ENCODE measurements at places on chromosomes 16 and 17.

DNA sequence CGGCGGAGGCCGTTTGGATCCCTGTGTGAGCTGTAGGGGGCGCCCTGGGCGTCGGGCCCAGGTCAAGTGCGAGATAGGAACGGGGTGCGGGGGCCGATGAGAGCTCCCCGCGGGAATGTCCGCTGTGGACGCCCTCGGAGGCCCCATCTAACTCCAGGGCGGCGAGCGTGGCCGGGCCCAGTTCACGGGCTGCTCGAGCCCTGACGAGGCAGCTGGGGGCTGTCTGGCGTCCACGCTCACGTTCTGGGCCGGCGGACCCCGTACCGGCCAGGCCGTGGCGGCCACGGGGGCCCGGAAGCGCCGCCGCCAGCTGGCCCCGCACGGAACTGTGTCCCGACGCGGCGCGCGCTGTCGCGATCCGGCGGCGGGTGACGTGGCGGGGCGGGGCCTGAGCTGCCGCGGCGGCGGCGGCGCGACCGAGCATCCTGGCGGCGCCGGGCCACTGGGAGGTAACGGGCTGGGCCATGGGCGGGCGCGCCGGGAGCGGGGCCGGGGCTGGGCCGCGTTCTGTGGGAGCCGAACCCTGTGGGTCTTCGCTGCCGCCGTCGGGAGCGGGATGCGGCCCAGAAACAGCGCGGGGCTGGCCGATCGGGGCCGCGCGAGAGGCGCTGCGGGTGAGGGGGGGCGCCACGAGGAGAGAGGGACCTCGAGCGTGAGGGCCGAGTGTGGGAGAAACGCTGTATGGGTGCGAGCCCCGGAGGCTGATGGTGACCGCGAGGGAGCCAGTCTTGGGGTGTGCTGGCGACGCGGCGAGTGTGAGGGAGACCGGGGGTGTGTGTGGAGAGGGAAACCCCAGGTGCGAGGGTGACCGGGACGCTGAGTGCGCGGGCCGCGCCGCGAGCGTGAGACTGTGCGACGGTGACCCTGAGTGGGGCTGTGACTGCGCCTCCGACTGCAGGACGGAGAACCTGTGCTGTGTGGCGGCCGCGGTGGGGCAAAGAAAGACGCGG lies at the start of gene SLC7A6:
Gene SLC7A6 (plus strand): TSS at position 399 of the 950 bp plus-strand sequence. CDS start 10,201 bp downstream, outside the sequence.
- peak; percentile 68 for DNase-seq

GRCh38 chr17:76868669-76869495 lies 678 bp downstream of the MGAT5B start:
- no peak for DNase-seq

DNA sequence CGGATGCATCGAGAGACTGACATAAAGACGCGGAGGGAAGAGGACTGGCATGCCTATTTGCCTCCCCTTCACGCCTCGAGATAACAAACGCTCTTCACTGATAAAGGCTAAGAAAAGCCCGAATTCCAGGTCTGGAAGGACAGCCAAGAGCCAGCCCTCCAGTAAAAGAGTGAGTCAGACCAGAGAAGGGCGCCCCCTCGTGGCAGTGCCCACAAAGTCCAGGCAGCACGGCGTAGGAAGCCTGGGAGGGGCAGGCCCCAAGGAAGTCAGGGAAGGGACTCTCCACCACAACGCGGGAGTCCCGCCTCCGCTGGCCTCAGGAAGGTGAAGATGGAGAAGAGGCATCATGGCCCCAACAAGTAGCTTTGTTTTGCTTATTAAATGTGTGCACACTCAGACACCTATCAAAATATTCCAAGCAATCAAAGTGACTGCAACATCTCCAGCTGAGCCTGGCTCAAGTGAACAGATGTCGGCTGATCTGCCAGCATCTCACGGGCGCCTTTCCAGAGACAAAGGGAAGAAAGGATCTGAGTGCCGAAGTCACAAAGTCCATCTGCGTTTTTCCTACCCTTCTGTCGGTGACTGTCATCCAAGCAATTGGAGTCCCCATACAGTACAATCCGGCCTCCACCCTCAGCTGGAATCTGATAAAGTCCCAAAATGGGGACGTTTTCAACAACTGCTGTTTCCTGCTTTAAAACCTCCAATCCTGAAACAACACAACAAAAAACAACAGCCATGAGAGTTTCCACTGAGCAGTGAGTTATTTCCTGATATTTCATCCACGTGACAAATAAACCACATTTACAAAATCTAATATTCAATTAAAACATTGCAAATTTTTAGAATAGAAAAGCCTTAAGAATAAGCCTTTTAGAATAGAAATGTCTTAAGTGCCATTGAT lies 20.4 kb upstream of the SLC38A8 start:
- DNase-seq, result peak; percentile 89

DNA sequence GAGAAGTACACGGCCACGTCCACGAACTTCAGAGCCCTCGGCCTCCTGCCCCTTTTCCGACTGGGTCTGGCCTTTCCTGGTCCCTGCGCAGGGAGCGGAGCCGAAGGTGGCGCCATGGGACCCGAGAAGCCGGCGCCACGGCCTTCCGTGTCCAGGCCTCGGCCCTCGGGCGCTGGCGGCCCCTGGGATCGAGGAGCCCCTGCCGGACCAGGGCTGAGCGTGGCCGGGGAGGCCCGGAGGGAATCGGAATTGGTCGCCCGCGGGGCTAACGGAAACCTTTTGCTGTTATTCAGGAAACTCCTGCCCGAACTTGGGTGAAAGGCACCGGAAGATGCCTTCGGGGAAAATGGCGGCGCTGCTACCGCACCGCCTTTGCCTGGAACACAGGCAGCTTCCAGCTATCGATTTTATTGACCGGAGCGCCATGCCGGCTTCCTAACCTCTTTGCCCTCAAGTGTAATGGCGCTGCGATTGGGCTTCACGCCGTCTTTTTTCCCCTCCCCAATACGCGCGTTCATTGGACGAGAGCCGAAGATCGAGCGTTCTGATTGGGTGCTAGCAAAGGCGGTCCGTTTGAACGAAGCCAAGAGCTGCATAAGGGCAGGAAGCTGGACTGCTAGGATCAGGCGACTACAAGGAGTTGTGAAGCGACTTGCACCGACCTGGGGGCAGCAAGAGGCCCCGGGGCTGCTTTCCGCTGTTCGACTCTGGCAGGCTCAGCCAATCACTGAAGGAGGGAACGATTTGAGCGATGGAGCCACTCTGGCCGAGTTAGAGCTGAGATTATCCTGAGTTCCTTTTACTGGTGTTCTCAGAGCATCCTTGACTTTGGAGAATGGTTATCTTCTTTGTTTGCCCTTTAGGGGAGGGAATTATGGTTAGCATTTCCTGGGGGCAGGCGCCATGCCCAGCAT lies at the start of gene ZNF689:
Gene ZNF689 (minus strand): TSS at position 464 of the 914 bp plus-strand sequence. CDS start 348 bp downstream, at position 116.
- DNase-seq, result peak; percentile 95

- no peak for DNase-seq
These were observed 5.2 kb downstream of the ZNF764 start for GRCh38 chr16:30552956-30553355.

- DNase-seq, result no peak
These were observed at the start of gene WNT9B for GRCh38 chr17:46851029-46851741. TSS of gene WNT9B (plus strand) at chr17:46851583. CDS start at chr17:46851639, 56 bp downstream.

GRCh38 chr17:48213797-48214196 lies 106.2 kb downstream of the SNX11 start:
- no peak for DNase-seq

GRCh38 chr17:8739097-8739496 lies 5.5 kb downstream of the CCDC42 start:
- DNase-seq, result no peak

DNA sequence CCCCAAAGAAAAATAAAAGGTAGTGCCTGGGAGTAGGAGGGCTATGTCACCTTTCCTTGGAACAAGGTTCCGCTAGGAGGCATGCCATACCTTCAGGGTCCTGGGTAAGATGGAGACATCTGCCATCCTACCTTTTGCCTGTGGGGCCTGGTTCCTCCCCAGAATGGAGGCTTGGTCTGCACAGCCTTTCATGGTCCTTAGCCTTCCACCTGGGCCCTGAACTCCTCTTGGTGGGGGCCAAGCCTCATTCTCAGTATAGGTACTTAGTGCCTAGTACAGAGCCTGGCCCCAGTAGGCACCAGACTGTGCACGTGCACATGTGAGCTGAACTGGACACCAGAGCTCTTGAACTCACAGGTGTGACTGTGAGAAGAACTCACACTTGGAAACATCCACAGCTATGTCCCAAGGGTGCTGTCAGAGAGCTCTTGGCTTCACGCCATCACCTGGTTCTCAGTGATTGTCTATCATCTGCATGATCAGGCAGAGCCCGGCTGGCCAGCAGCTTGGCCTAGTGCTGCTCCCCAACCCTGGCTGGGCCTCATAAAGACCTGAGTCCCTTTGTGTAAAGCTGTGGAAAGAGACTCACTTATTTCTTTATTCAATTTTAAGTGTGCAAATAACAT lies 143.2 kb downstream of the SOCS1 start:
- no peak for DNase-seq

- DNase-seq, result no peak
These were observed 293.3 kb downstream of the MAF start for GRCh38 chr16:79307214-79307613.

GRCh38 chr17:59762049-59762823 lies 54.8 kb downstream of the VMP1 start:
- DNase-seq, result peak; percentile 75

- peak; percentile 88 for DNase-seq
These were observed 15.5 kb upstream of the TIMP2 start for GRCh38 chr17:78940708-78941107.

DNA sequence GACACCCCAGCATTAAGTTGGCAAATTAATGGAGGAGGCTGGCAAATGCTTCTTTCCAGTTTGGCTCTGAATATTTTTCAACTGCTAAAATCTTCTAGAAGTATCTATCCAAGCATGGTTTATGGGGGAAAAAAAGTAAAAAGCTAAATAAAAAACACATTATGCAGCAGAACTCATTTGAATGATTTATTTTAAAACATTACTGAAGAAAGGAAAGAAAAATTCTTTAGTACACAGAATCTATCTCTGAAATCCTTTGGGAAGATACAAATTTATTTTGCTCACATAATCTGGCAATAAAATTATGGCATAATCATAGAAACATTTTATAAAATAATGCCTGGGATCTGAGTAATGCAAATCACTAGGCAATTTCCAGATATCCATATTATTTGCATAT lies 328.1 kb upstream of the MON1B start:
- DNase-seq, result no peak

DNA sequence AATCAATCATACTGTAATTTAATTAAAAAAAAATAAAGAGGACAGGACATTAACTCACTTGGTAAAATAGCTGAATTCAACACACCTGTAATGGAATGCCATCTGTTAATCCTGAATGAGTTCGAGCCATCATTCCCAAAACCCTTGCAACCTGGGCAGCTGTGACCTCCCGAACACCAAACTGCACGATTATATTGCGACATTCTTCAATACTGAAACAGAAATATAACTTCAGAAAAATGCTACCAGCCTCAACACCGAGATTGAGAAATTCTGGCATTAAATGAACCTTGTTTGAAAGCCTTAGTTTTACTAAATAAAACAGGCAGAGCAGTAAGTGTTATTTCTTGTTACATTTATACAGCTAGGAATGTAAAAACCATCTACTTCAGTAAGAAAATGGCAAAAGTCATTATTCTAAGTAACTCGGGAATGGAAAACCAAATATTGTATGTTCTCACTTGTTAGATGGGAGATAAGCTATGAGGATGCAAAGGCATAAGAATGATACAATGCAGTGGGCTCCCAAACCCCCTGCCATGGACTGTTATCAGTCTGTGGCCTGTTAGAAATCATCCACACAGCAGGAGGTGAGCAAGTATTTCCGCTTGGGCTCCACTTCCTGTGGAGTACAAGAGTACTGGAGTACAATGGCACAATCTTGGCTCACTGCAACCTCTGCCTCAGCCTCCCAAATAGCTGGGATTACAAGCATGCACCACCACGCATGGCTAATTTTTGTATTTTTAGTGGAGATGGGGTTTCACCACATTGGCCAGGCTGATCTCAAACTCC lies 46.5 kb downstream of the CNOT1 start:
- no peak for DNase-seq

- DNase-seq, result no peak
These were observed 7.5 kb upstream of the C16orf95 start for GRCh38 chr16:87324411-87325275.

DNA sequence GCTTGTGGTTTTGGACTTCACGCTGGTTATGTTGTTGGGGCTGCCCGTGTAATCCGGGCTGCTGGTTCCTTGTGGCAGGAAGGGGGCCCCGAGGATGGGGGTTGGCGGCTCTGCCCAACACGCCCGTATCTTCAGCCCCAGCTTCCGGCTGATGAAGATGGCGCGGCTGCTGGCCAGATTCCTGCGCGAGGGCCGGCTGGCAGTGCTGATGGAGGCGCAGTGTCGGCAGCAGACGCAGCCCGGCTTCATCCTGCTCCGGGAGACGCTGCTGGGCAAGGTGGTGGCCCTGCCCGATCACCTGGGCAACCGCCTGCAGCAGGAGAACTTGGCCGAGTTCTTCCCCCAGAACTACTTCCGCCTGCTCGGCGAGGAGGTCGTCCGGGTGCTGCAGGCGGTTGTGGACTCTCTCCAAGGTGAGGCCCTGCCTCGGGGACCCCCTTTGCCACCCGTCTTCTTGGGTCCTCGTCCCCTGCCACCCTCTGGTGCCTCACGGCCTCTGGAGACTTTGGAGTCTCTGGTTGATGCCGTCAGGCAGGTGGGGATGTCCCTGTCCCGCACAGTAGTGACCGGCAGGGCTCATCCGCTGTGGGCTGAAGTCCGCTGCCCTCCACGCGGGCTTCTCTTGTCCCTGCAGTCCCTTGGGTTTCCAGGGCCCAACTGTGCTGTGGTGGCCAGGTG lies 2.2 kb downstream of the TELO2 start:
- DNase-seq, result no peak

DNA sequence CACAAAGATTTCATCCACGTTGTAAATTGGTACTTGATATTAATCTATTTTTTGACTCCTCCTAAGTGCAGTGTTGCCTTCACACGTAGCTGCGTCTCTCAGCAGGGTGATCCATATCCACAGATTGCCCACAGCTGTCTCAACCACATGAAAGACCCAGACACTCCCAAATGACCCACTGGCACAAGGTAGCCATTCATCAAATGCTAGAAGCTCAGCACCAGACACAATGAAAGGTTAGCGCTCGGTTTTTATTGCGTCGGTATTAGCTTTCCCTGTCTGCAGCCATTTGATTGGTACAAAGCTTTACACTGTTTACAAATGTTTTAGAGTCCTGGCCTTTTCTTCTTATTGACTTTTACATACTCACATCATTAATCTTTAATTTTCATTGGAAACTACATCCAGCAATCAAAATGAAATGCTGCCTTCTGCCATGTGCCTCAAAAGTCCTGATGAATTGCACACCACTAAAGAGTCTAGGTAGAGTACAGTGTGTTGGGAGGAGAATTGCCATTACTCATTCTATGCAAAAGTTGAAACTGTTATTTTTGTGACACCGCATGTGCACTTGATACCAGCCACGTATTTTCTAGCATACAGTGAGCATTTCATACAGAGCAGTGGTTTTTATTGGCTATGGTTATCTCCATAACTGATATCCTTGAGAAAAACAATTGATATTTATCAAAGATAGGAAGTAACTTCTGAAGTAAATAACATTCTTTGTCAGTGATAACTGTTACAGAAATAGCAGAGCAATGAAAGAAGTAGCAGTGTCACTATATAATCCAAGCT lies 127.3 kb upstream of the NUDT7 start:
- peak; percentile 28 for DNase-seq

DNA sequence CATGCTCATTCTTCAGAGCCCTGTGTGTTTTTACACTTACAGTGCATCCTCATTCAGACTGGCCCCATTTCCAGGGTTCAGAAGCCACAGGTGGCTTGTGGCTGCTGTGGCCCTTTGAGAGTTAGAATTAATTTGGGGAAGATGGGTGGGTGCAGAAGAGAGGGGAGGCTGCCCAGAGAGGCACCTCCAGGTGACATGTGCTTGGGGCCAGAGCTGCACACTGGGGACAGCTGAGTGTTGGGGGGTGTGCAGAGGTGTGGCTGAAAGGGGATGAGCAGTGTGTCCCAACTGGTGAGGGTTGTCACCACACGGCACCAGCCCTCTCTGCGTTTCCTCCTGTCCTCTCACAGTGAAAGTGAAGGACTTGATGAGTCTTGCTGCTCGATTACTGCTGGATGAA lies 6.9 kb upstream of the EIF1 start:
- DNase-seq, result no peak
